ENCODE measurements at places on chromosomes 6 and 20.
A peak's percentile ranks its signal among the peaks of the same experiment; 100 is the strongest.

- DNase-seq = no peak
These were observed 286.3 kb downstream of the CDH26 start for GRCh38 chr20:60244373-60245146.

DNA sequence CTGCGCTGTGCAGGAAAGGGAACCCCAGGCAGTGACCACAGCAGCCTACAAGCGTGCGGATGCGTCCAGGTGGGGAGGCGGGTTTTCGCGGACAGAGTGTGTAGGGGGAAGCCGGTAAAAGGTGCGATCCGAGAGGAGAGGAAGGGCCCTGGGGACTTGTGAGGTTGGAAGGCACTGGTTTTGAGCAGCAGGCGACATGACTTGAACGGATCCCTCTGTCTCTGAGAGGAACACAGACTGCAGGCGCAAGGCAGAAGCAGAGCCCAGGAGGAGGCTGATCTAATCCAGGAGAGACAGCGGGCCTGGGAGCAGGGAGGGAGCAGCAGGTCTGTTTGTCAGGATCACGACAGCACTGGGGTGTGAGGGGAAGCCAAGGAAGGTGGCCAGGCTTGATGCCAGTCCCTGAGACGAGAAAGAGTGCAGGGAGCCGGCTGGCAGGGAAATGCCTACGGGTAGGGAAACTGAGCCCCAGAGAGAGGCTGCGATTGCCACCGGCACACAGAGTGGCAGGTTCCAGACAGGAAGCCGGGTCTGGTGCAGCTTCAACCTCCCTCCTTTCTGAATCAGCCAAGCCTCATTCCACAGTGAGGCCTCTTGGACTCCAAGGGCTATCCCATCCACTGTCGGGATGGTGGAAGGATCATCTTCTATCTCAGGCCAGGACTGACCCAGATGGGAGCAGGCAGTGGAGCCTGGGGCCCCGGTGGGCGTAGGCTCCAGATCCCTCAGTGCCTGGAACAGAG is 57.1 kb downstream of the HNF4A start:
- DNase-seq = no peak

GRCh38 chr20:30502670-30503069 is 754.8 kb upstream of the DEFB115 start:
- DNase-seq = no peak

DNA sequence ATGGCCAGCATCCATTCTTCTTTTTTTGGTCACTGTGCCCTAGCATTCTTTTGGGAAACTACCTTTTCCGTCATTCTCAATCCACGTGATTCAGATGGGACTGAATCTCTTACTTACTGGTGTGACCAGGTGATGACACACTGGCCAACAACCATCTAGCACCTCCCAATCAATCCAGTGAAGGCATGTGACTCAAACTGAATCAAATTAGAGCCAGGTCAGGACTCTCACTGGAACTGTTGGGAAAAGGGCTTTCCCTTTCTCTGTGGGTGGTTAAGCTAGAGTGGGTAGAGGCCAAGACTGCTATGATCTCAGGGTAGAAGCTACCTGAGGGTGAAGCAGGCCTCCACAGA is 36.2 kb upstream of the ZMYND8 start:
- no peak for DNase-seq

DNA sequence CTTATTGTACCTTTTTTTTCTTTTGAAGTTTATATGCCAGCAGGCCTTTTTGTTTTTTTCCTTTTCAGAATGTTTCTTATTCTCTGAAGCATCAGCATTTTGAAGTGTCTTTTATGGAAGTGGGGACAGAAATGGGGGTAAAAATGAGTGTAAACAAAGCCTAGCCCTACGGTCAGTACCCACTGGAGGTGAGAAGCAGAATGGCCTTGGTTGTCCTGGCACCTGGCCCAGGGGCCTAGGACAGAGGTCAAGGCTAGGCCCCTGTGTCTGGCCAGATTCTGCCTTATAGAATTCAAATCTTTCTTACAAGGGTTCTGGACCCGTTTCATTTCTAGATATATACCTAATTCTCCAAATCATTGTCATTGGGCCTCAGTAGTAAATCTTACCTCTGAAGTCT is 3.5 kb upstream of the C6orf163 start:
- no peak for DNase-seq

GRCh38 chr20:61640131-61640870 is 388.2 kb downstream of the CDH4 start:
- no peak for DNase-seq

- no peak for DNase-seq
These were observed 125.3 kb upstream of the PLCB4 start for GRCh38 chr20:8943631-8944030.

GRCh38 chr6:163381118-163381756 is 33.3 kb upstream of the QKI start:
- no peak for DNase-seq

- DNase-seq = no peak
These were observed 111.6 kb downstream of the TINAG start for GRCh38 chr6:54419885-54420284.

DNA sequence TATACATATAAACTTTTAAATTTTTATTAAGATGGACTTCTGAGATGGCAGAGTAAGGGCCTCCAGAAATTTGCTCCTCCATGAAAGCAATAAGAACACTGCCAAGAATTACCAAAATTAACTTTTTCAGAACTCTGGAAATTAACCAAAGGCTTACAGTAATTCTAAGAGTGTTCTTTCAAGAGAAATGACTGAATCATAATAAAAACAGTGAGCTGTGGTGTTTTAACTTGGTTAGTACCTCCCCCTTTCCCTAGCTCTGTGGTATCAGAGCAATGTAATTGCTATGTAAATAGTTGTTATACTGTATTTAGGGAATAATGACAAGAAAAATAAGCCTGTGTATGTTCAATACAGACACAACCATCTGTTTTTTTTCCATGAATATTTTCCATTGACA is 19.0 kb downstream of the HECA start:
- DNase-seq = no peak

GRCh38 chr6:75759207-75759606 is 10.2 kb downstream of the MYO6 start:
- no peak for DNase-seq

- DNase-seq = no peak
These were observed 7.4 kb upstream of the CCDC167 start for GRCh38 chr6:37507077-37507476.

- no peak for DNase-seq
These were observed 123.9 kb downstream of the MAP3K4 start for GRCh38 chr6:161115468-161115867.

DNA sequence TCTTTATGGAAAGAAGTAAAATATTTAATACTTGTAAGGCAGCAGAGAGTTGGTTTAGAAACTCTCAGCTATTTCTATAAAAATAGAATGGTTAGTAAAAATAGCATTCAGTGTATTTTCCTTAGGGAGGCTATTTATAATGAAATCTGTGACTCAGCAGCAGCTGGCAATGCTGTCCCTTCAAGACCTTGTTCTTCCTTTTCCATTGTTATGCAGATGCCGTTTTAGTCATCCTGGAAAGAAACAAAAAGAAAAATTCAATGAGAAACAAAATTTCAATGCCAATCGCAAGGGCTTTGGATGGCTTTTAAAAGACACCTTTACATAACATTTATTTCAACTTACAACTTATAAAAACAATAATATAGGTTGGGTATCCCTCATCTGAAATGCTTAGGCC is 17.5 kb downstream of the MPC1 start:
- no peak for DNase-seq

- DNase-seq = no peak
These were observed 131.2 kb upstream of the HDDC2 start for GRCh38 chr6:125432963-125433362.

DNA sequence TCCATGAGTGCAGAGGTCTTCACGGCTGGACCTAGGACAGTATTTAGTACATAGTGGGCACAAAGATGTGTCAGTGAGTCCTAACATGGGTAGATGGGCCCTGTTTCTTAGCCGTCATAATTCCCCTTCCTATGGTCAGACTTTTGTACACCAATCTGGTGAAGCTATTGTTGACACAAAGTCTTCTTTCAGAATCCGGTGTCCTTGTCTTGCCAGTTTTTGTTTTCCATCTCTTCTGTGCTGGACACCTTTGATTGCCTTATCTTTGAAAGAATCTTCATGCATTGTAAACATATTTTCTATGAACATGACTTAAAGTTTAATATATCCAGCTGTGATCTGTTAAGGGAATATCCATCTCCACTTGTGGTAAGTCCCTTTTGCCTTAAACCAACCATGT is 4.5 kb downstream of the LRRC1 start:
- no peak for DNase-seq

DNA sequence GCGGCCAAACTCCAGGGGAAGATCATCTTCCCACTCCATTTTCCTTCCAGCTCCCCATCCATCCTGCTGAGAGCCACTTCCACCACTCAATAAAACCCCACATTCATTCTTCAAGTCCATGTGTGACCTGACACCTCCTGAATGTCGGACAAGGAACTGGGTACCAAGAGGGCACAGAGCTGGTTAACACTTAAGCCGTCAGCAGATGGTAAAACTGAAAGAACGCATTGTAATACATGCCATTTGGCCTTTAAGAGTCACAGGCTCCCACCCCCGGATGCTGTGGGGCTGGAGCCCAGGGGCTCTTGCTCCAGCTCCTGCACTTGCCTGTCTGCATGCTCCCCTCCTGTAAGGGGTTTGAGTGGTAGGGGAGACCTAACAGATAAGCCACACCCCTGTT is 753.9 kb downstream of the COL12A1 start:
- DNase-seq = no peak

DNA sequence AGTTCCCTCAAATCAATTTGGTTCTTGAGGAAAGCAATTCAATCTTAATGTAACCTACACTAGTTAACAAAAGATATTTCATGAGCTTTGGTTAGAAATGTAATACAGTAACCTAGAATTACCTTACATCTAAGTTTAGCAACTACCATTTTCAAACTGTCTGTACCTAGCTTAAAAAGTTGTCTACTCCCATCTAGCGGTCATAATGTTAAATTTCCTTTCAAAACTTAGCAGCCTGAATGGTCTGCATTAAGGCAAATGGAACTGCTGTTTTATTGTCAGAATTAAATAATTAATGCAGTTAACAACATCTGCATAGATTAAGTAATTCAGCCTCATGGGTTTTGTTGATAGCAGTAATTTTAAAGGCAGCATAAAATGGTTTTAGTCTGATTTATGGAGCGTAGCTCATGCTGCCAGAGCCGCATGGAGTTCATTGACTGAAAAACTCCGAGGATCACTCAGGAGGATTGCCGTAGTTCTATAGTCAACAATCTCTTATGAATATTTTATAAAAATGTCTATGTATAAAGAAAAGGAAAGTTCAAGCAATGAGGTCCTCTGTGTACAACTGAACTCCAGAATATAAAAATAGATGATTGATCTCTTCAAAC is 485.4 kb upstream of the MANEA start:
- no peak for DNase-seq

- DNase-seq = no peak
These were observed 9.3 kb upstream of the FKBP1A start for GRCh38 chr20:1402149-1402548.

DNA sequence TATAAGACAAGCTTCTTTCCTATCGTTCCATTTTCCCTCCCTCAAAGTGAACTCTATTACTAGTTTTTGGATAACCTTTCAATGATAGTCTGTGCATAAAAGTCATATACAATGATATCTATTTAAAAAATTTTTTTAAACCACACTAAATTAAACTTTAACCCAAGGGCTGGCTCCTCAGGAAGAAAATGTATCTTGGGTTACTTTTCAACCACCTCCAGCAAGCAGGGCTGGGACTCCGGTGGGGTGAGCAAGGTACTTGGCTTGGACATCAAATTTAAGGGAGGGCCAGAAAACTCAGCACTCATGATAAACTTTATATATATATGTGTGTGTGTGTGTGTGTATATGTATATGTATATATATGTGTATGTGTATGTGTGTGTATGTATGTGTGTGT is 13.9 kb upstream of the PPP1R3G start:
- no peak for DNase-seq

DNA sequence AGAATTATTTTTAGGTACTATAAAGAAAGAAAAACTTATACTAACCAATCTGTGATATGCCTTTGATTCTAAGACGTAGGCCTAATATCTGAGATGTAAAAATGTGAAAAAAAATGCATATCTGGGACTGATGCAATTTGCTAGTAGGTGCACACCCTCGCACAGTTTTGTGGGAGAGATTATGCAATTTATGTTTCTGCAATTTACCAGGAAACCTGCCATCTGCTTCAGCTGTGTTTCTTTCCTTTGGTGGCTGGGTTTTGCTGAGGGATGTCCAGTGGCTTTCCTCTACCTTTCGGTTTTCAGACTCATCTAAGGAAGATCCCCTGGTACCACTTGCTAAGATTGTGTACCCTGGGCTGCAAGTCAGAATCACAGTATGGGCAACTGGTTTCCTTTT is 186.9 kb downstream of the ZFP64 start:
- peak; percentile 59 for DNase-seq

- no peak for DNase-seq
These were observed 23.2 kb upstream of the SPAG4 start for GRCh38 chr20:35592339-35592974.

- no peak for DNase-seq
These were observed 8.9 kb downstream of the FAM217B start for GRCh38 chr20:59948828-59949720.

- DNase-seq = no peak
These were observed 28.1 kb downstream of the SLC52A3 start for GRCh38 chr20:740162-740561.

GRCh38 chr20:36998652-36999051 is 47.1 kb upstream of the SAMHD1 start:
- DNase-seq = no peak

GRCh38 chr20:38559764-38560163 is 21.2 kb upstream of the ADIG start:
- DNase-seq = no peak

- DNase-seq = no peak
These were observed 19.9 kb downstream of the DSP start for GRCh38 chr6:7561153-7561964.

Measured in HL-60 (cell line).